Suppressor macrophage treated with lipopolysaccharide for 4 hours (primary cell): ENCODE measurements at places on chromosomes 16 and 17.

DNA sequence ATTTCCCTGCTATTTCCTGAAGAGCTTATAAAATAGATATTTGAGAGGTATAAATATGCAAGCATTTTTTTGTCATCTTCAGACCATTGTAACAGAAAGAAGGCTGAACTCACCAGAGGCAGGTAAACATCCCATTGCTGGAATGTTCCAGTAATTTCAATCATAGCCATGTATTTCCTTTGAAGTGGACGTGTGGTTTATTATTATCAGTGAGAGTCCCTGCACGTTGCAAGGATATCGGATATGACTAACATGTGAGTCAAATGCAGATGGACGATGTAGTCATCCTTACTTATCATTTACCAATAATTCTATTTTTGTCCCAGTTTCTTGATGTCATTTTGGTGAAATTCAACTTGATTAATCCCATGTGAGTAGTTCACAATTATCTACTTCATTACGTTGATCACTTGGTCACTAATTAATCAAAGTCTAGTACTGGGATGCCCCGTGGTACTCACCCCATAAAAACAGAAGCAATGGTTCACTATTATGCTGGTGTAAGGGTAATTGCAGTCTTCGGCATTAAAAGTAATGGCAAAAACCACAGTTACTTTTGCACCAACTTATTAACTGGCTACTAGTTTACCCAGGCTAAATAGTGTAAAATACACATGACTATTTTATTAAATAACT lies 89.5 kb downstream of the VAT1L start:
- DNase-seq = no peak

- DNase-seq = peak; percentile 60
These were observed 1.2 kb upstream of the CBX4 start for GRCh38 chr17:79840269-79840988.

DNA sequence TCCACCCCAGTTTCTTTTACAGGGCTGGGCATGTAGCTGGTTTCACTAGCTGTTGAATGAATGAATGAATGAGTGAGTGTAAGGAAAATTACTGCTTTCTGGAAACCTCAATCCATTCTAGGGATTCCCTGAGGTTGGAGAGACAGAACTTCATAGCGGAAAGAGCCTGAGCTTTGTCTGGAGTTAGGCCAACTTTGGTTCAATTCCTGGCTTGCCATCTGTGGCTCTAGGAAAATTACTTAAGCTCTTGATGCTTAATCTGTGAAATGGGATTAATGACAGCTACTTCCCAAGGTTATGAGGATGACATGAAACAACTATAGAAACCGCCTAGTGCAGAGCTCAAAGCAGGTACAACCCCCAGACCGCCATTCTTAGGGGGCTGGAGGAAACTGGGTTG lies 76.3 kb upstream of the AXIN2 start:
- DNase-seq = no peak

- peak; percentile 12 for DNase-seq
These were observed 65.7 kb downstream of the SMURF2 start for GRCh38 chr17:64596439-64596838.

GRCh38 chr17:3835410-3836229 lies 10.4 kb downstream of the NCBP3 start:
- DNase-seq = peak; percentile 16

GRCh38 chr17:77790143-77790829 lies 168.2 kb upstream of the TNRC6C start:
- no peak for DNase-seq

DNA sequence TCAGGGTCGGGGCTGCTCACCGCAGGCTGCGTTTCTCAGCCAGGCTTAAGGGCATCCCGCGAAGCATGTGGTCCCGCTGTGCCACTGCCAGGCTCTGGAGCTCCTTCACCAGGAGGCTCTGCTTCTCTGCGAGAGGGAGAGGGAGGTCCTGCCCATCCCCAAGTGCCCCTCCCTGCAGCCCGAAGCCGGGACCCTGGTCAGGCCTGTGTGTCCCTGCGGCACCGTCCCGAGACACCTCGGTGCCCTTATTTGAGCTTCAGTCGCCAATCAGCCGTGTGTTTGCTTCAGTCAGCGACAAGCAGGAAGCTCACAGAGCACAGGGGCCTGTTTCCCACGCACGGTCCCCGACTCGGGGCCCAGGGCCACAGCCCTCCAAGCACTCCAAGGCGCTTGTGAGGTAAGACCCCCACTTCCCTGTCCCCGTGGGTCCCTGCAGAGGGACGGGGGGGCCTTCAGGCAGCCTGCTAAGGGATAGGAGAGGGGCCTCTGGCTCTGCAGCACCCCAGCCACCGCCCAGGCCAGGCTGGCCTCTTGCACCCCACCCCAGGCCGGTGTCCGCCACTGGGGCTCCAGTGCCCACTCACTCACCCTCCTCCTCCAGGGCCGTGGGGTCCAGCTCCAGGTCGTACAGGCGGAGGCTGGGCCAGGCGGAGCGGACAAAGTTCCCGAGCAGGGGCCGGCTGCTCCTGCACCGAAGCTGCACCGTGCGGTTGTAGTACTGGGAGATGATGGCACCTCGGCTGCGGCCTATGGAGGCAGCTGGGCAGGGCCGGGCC lies 3.2 kb downstream of the TMC6 start:
- DNase-seq = no peak

DNA sequence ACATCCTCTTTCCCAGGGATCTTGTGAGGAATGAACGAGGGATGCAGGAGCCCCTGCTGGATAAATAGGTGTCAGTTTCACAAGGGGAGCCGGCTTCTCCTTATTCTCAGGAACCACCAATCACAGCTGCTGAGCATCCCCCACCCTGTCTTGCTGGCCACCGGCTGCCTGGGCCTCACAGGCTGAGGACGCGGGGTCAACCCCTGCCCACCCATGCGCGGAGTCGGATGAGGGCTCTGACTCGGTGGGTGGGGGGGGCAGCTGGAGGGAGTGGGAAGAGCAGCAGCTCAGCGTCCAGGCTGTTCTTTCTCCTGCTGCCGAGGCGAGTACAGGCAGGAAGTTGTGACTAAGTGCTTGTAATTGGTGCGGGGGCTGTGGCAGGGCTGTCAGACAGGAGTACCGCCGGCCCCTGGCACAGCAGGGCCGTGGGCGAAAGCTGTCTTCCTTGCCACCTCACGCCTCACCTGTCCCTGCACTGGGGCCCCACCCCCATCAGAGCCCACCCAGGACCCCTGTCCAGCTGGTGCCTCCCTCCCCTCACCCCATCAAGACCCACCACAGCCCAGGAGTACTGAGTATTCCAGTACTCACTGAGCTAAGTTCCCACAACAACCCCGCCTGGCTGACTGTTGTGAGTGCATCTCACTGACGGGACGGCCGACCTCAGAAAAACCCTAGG lies 11.0 kb upstream of the DPEP1 start:
- peak; percentile 64 for DNase-seq

DNA sequence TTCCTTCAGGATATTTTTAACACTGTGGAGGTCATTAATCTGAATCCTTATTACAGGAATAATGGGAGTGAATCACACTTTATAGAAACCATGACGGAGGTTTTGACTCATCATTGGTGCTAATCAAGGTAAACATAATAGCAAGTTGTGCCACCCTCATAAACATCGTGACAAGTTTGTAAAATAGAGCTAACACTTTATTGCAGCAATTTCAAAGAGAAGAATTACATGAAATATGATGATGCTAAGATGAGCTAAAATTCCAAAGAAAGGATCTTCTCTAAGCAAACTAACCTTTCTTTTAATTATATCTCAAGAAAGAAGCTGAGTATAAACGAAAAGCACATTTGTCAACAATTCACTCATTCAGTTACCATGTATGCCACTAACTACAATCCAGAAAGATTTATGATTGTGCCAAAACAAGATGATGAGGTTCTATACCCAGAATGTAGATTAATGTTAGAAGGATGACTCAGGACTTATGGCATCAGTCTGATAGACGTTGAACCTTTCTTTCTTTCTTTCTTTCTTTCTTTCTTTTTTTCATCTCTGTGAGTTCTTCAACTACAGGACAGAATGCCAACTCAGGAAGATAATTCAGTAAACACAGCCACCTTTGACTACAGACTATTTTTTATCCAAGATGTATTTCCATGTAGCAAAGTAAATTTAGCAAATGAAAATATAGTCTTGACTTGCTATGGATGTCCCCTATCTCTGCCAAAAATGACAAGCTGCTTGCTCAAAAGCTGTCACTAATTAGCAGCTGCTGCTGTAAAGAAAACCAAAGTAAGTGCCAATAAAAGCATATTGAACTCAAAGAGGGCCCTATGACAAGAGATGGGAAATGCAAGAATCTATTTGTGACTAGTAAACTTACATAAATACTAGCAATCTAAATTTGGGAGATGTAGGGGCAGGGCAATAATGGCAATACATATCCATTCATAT lies 23.3 kb downstream of the STAT5B start:
- no peak for DNase-seq

GRCh38 chr16:5072334-5073278 lies 963 bp downstream of the ALG1 start:
- DNase-seq = no peak

- DNase-seq = no peak
These were observed 164.2 kb downstream of the MRM1 start for GRCh38 chr17:36765436-36766043.

- no peak for DNase-seq
These were observed 463 bp downstream of the TOP2A start for GRCh38 chr17:40417258-40417608.

DNA sequence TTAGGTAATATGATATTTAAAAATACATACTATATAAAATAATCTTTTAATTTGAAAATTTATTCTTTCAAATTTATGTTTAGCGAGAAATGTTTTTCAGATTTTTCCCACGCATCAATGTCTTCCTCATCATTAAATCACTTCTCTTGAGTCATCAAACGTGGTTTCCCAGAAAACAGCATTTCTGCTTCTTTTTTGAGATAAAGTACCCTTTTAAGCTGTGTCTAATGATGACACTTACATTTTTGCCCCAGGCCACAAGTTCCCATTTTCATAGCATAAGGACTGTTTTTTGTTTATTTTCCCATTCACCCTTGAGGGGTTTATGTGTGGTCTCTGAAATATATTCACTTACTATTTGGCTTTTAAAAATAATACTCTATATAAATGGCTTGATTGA lies 139.0 kb upstream of the HS3ST3A1 start:
- peak; percentile 39 for DNase-seq

- DNase-seq = no peak
These were observed 224.4 kb downstream of the PRKCA start for GRCh38 chr17:66526827-66527226.

- DNase-seq = peak; percentile 55
These were observed 7.5 kb upstream of the EDC4 start for GRCh38 chr16:67865318-67865717.

GRCh38 chr17:1555651-1556471 lies 6.7 kb downstream of the PITPNA start:
- peak; percentile 91 for DNase-seq

DNA sequence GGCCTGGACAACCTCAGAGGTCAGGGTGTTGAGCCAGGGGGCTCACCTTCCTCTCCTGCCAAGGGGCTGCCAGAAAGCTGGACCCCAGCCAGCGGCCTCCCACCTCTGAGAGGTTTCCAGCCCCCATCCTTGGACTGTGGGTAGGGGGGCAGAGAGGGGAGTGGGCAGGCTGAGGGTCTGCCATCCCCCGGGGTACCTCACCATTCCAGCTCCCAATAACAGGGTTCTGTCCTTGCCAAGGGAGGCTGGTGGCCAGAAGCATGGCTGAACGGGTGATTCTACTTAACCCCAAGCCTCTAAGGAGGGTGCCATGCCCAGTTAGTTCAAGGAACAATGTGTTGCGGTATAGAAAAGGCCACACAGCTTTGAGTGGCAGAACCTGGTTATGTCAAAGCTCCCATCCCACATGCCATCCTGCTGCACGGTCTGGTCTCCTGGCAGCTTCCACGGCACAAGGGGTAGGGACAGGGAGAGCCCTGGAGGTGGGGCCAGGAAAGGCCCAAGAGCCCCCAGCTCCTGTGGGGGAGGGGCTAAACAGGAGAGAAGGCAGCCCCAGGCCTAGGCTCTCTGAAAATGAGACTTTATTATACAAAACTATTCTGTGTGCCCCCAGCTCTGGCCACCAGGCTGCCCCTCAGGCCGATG lies 19.8 kb downstream of the B9D1 start:
- no peak for DNase-seq

DNA sequence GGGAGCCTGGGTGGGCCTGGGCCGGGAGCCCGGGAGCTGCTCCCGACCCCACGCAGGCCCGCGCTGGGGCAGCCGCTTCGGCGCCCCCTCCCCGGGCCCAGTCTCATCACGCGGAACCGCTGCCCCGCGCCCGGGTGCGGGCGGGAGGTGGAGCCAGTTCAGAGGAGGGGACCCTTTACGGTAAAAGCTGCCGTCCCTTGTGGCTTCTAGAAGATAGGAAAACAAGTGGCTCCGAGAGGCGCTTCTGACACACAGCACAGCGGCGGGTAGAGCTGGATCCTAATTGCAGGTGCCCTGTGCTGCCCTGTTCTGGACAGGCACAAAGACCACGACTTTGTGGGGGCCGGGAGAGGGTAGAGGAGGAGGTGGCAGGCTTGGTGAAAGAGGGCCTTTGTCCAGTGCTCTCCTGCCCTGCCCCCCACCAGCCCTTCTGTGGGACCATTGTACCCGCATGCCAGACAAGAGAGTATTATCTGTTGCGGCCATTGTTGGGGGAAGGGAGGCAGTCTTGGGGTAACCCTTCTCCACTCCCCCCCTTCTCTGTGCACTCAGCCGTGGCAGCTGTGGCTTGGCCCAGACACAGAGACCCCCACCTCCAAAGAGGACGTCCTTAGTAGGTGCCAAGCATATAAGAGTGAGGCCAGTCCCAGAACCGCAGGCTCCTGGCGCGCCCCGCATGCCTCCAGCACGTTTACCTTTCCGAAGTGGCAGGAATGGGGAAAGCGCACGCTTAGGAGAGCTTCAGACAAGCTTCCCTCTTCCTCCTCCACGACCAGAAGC lies 736 bp downstream of the CNP start:
- DNase-seq = peak; percentile 41

GRCh38 chr16:82880346-82880745 lies 253.6 kb downstream of the CDH13 start:
- DNase-seq = no peak
